Liver (tissue), 10 donors: ENCODE measurements at places on chromosomes 11 and 22.

GRCh38 chr22:44773082-44773481 is 20.7 kb downstream of the ARHGAP8 start:
- H3K4me3 ChIP-seq = no peak overlapping the region
- no peak overlapping the region for H3K27ac ChIP-seq
- H3K4me1 ChIP-seq = no peaks in the 10 kb centered on the region
- no peaks in the 10 kb centered on the region for H3K27me3 ChIP-seq
- no peaks in the 10 kb centered on the region for H3K36me3 ChIP-seq
- DNase-seq = no peak

- H3K4me1 ChIP-seq = peaks cover 25% of the 10 kb centered on the region
- H3K27me3 ChIP-seq = no peaks in the 10 kb centered on the region
- peak overlapping the region; percentile 93 for H3K27ac ChIP-seq
- H3K4me3 ChIP-seq = peak overlapping the region; percentile 44
- H3K36me3 ChIP-seq = peaks cover 9% of the 10 kb centered on the region
Measured at GRCh38 chr22:19962246-19962908, 20.8 kb upstream of the TXNRD2 start.

- H3K36me3 ChIP-seq = no peaks in the 10 kb centered on the region
- H3K27ac ChIP-seq = no peak overlapping the region
- no peak for DNase-seq
Measured at GRCh38 chr11:97570636-97571035, 1180.8 kb downstream of the JRKL start.

DNA sequence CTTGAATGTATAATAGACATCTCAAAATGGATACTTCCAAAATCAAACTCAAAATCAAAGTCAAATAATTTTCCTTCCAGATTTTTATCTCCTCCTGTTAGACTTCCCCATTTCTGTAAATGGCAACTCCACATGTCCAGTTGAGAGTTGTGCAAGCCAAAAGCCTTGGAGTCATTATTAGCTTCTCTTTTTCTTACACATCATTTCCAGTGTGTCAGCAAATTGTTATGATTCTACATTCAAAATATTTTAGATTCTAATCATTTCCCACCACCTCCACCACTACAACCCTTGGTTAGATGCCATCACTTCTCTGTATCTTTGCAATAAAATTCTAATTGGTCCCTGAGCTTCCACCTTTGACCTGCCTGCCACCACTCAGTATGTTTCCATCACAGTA is 155.7 kb downstream of the CNTN5 start:
- H3K27me3 ChIP-seq = no peaks in the 10 kb centered on the region
- H3K36me3 ChIP-seq = no peaks in the 10 kb centered on the region
- DNase-seq = no peak
- H3K27ac ChIP-seq = no peak overlapping the region

- peaks cover 11% of the 10 kb centered on the region for H3K4me1 ChIP-seq
- H3K27me3 ChIP-seq = peaks cover 6% of the 10 kb centered on the region
Measured at GRCh38 chr11:69698362-69698761, 5.5 kb downstream of the FGF19 start.
